NCI-H2081 treated with DMSO at 0.1 percent for 48 hours (cell line): ENCODE measurements at places on chromosomes 12 and 14.

DNA sequence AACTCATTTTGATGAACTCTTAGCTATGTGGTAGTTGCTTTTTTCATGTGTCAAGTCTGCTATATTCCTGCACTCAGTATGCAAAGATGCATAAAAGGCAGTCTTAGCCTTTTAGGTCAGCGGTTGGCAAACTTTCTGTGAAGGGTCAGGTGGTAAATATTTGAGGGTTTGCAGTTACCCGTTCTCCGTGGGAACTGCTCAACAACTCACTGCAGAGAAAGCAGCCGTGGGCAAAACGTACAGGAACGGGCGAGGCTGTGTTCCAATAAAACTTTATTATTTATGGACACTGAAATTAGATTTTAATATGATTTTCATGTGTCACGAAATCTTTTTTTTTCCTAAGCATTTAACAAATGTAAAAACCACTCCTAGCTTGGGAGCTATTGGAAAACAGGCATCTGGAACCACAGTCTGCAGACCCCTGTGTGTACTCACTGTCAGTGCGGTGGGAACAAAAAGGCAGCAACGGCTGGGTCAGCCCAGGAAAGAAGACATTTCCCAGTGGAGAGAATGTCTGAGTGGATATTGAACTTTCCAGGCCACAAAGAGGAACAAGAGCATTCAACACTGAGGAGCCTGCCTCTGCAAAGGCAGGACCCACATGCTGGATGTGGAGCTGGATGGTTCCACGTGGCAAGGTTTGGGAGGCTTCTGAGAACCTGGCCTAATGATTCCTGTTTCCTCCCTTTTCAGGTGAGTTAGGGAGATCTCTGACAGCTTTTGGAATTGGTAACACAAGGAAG lies 3.5 kb upstream of the ACACB start:
- no peak for DNase-seq

GRCh38 chr12:106754331-106754730 lies 20.2 kb upstream of the RIC8B start:
- no peak for DNase-seq

DNA sequence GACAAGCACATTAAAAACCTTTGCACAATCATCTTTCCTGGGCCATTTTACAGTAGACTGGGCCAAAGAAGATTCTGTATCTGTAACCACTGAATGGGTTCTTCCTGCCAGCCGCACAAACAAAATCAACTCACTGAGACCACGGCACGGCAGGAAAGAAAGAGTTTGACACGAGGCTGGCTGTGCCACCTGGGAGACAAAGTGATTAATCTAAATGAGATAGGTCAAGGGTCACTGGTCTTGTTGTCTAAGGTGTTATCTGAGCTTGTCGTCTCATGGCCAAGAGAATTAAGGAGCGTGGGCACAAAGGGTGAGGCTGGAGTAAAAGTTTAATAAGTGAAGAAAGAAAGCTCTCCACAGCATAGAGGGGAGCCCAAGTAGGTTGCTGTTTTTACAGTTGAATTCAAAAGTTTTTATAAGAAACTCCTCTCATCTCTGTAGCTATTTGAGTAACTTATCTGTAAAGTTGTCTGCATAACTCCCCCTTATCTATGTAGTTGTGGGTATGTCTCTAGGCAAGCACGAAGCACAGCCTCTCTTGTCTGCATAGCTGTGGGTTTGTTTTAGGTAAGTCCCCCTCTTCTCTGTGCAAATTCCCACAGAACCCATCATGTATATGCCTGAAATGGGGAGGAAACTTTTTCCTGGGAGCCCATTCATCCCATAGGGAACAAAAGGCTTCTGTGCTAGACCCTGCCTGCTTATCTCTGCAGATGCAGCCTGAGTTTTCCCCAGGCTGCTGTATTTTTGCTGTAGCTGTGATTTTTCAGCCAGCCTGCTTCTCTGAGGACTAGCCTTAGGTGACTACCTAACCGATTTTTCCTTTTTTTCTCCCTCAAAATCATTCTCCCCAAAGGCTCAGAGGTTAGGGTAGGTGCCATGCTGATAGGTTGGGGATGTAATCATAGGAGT lies 1314.6 kb upstream of the TMEM132C start:
- DNase-seq, result no peak

- DNase-seq, result no peak
Measured at GRCh38 chr14:53016491-53016890, 65.6 kb upstream of the FERMT2 start.

GRCh38 chr12:116293687-116294453 lies 16.4 kb upstream of the MED13L start:
- no peak for DNase-seq

- no peak for DNase-seq
Measured at GRCh38 chr12:92593734-92594402, 108.9 kb upstream of the PLEKHG7 start.

DNA sequence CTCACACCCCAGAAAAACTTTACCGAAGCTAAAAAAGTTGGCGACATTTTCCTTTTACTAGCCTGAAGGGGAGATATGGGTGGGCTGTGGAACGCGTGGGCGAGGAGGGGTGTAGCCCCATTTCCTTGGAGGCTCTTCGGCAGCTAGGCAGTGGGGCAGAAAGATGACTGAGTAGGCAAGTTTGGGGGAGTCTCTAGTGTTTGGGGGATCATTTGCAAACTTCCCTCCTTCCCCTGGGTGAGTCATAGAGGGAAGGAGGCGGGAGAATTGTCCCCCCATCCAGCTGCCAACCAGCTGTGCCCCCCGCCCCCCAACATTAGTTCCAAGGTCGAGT lies 2.3 kb downstream of the GLI1 start:
- DNase-seq, result no peak

- DNase-seq, result no peak
Measured at GRCh38 chr14:61482348-61483206, 161.2 kb downstream of the PRKCH start.

DNA sequence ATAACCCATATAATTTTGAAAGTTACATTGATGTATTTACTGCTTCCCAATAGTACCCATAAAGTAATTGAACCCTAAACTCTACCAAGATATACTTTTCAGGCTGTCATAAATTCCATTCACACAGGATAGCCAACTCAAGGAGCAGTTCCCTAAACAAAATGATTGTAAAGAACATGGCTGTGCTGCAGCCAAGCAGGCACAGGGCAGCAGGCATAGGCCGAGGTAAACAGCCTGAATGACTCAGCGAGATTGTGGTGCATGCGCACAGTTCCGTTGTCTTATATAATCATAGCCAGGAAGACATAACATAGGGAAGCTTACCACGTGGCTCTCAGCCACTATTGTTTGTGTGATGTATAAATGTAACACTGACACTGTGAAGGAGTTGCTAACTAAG lies 344.9 kb downstream of the FSCB start:
- no peak for DNase-seq

DNA sequence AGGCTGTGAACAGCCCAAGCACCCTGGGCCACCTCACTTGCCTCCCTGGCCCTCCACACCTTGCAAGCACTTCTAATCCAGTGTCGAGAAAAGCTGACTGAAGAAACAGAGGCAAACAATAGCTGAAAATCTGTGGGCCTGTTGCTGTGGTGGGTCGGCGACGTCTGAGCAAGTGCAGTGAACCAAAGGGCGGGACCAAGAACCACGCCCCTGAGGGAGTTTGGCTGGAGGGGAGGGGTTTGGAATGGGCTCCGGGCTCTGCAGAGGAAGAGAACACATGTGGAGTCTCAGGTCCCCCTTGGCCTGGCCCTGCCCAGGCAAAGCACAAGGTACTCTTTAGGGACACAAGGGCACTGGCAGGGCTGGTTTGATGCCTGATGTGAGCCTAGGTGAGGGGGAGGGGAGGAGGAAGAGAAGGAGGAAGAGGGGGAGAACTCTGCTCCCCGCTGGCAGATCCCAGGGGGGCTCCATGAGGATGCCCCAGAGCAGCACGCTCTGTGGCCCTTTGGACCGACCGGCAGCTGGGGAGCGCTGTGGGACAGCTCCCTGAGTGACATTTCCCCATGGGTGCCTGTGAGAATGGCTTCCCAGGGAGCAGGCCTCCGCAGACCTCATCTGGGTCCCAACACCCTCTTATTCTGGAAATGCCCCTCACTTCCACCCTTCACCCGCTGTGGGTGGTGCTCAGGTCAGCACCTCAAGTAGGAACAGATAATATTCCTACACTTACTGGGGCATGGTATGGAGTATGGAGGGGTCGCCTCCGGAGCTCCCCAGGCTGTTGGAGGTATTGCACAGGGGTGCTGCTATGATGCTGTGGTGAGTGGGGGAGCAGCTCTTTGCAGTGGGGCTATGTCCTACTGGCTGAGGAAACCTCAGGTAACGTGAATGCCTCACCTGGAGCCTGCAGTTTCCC lies 85.5 kb downstream of the CPSF2 start:
- DNase-seq, result no peak

GRCh38 chr12:712172-712863 lies 40.1 kb upstream of the WNK1 start:
- DNase-seq, result no peak

DNA sequence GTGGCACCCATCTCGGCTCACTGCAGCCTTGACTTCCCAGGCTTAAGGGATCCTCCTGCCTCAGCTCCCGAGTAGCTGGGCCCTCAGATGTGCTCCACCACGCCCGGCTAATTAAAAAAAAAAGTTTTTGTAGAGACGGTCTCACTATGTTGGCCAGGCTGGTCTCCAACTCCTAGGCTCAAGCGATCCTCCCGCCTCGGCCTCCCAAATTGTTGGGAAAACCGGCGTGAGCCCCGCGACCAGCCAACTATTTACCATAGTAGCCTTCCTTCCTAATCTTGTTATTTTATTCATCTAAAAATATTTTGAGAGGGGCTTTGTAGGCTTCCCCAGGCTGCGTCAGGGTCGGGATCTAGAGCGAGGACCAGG lies 25.4 kb upstream of the YY1 start:
- DNase-seq, result no peak

DNA sequence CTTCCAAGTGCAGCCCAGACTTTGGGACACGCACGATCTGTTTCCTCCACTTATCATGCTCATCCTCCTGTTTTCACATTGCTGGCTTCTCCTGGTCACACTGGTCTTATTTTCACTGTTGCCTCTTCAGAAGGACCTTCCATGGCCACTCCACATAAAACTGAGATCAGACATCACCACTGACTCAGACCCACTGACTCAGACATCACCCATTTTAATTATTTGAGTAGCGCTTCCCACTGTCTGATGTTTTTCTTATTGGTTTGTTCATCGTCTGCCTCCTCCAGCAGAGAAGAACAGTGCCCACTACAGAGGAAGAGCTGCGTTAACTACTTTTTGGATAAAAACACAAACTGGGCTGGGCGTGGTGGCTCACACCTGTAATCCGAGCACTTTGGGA lies 270.5 kb upstream of the PWP1 start:
- no peak for DNase-seq

DNA sequence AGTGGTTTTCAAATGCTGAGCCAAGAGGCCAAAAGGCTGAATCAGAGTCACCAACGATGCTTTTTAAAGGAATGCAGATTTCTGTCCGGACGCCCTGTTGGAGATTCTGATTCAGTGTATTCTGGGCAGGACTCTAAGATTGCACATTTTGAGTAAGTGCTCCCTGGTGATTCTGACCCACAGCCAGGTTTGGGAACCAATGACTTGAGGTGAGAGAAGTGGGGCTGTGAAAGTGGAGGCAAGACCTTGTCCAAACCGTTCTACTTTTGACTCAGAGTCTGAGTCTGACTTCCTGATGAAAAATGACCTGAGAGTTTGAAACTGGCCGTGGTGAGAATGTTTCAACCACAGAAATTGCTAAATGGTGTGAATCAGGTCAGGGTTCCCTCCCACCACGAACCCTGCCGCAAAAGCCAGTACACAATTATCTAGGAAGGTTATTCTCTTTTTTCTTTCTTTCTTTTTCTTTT lies 90.2 kb downstream of the NTN4 start:
- no peak for DNase-seq

GRCh38 chr12:19437996-19438395 lies 1.3 kb upstream of the AEBP2 start:
- DNase-seq, result no peak

GRCh38 chr12:31369712-31370521 lies 44.0 kb upstream of the SINHCAF start:
- no peak for DNase-seq

DNA sequence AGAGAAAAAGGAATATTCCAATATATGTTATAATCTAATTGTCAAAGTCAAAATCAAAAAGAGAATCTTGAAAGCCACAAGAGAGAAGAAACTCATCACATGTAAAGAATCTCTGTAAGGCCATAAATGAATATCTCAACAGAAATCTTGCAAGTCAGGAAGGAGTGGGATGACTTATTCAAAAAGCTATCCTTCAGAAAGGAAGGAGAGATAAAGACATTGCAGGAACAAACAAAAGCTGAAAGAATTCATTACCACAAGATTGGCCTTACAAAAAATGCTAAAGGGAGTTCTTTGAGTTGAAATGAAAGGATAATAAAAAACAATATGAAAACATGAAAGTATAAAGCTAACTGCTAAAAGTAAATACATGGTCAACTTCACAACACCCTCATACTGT lies 286.8 kb downstream of the LRIG3 start:
- no peak for DNase-seq

DNA sequence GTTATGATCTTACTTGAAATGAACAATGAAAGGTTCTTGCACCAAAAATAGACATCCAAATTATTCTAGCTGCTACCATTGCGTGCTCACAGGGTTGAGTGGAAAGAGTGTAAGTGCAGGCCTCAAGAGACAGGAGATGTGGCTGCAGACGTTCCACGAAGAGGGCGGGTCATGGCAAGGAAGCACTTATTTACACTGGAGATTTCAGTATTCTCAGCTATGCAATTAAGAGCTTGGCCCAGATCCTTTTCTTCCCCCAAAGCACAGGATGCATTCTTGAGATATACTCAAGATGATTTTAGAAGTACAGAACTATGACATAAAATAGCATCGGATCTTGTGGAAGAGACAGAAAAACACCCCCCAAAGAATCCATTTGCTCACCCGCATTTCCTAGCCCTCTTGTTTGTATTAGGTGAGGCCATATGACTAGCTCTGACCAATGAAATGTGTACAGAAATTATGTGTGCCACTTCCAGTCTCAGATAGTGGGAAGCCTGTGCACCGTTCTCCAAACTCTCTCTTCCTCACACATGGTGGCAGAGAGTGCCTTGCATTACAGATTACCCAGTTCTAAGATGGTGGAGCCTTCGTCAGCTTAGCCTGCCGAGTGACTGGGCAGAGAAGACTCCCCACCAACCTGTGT lies 261.4 kb downstream of the TTC8 start:
- no peak for DNase-seq

DNA sequence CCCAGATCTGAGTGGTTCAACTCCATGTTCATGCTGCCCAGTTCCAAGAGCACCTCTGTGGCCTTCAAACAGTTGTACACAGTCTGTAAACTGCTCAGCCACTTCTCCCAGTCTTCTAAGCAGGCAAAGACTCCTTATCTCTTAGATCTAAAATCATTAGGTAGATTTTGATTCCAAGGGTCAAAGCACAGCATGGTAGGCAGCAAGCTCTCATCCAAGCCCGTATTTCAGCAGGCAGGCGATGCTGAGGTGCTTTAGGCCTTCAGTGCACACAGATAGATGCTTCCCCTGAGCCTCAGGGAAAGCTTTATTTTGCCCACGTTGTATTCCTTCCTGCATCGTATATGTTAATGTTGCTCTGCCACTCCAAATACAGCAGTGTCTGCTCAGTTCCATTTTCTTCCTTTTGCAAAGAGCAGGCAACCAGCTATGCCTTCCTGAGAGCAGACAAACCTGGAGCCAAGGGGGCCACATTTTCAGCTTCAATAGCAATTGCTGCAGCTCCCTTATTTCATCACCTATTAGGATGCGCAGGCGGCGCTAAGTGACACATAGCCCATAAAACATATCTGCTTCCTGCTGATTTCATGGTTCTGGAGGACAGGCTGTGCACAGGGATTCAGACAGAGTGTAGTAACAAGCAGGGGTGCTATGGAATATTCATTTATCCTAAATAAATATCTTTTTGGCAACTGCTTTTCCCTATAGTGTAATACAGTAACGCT lies 67.5 kb downstream of the ETV6 start:
- DNase-seq, result no peak
